ENCODE measurements at places on chromosomes 7 and 10. TPM values are rescaled to one million over a fixed set of nuclear protein-coding genes. Genes with fewer than 3 reads are reported as not detected.

PRLHR gene
- total RNA-seq, result 0.37 TPM

- no peaks in the 10 kb centered on the region for H3K36me3 ChIP-seq
- H3K4me3 ChIP-seq, result no peak overlapping the region
- H3K27me3 ChIP-seq, result no peaks in the 10 kb centered on the region
- peaks cover 8% of the 10 kb centered on the region for H3K4me1 ChIP-seq
- no peak for DNase-seq
Measured at GRCh38 chr7:7125963-7126362, 56.4 kb upstream of the C1GALT1 start.

- DNase-seq, result no peak
- no peak overlapping the region for H3K4me3 ChIP-seq
- no peak overlapping the region for H3K27ac ChIP-seq
Measured at GRCh38 chr7:2373646-2374045, 19.0 kb downstream of the EIF3B start.

DNA sequence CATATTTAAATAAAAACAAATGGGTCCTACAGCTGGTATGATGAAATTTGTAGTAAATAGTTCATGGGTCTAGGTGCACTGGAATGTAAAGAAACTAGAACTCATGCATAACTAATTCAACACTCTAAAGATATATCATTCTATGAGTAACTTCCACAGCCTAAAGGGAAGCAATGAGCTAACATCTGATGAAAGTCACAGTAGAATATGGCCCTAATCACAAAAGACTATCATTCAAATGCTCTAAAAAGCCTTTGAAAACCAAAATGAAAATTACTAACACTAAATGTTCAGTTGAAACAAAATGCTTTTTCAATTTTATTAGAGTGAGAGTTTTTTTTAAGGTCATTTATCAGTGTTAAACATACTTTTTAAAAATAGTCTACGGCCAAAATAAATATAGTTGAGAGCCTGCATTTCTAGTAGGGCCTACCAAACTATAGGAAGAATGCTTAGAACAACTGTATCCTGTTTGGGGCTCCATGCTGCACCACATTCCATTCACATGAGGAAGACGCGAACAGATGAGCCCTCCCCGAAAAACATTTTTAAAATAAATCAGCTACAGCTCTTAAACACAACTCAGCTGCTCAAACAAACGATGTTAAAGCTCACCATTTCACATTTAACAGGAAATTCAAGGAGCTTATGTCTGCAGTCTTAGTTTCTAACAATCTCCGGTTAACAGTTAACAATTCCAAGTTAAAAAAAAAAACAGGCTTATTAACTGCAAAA, 134.5 kb downstream of the NRBF2 start:
- DNase-seq, result no peak
- H3K4me3 ChIP-seq, result peak overlapping the region; percentile 55
- no peaks in the 10 kb centered on the region for H3K27me3 ChIP-seq
- no peaks in the 10 kb centered on the region for H3K36me3 ChIP-seq

HYAL4 gene
- not detected for total RNA-seq

- H3K27ac ChIP-seq, result no peak overlapping the region
- H3K27me3 ChIP-seq, result peaks cover 7% of the 10 kb centered on the region
- no peaks in the 10 kb centered on the region for H3K36me3 ChIP-seq
- peak; percentile 85 for DNase-seq
- H3K4me3 ChIP-seq, result no peak overlapping the region
Measured at GRCh38 chr7:70829221-70830059, 302.5 kb upstream of the GALNT17 start.

ZNF37A gene
- 4.3 TPM for total RNA-seq

CDH23 gene
- 4.8 TPM for total RNA-seq

DNA sequence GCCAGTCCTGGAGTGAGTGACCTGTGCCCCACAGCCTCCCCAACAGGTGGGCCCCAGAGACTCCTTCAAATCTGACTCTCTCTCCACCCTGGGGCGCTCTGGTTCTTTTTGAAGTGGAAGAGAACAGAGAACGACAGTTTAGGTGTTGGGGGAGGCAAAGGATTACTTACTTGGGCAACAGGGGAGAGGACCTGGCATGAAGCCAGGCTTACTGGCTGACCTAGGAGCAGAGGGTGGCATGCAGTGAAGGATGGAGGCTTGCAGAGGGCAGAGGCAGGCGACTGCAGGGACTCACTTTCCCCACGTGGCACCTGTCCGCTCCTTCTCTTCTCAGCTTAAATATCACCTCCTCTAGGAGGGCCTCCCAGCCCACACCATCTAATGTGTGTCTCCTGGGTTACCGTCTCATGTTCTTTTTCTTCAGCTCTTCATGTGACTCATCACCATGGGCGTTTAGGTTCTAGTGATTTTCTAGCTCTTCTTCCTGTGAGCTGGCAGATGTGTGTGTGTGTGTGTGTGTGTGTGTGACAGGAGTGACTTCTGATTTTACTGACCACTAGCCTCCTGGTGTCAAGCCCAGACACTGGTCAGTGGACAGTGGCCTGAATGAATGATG, 15.5 kb downstream of the LZTS2 start:
- DNase-seq, result no peak
- peaks cover 51% of the 10 kb centered on the region for H3K4me1 ChIP-seq
- no peaks in the 10 kb centered on the region for H3K36me3 ChIP-seq
- H3K27me3 ChIP-seq, result no peaks in the 10 kb centered on the region
- no peak overlapping the region for H3K27ac ChIP-seq

DNA sequence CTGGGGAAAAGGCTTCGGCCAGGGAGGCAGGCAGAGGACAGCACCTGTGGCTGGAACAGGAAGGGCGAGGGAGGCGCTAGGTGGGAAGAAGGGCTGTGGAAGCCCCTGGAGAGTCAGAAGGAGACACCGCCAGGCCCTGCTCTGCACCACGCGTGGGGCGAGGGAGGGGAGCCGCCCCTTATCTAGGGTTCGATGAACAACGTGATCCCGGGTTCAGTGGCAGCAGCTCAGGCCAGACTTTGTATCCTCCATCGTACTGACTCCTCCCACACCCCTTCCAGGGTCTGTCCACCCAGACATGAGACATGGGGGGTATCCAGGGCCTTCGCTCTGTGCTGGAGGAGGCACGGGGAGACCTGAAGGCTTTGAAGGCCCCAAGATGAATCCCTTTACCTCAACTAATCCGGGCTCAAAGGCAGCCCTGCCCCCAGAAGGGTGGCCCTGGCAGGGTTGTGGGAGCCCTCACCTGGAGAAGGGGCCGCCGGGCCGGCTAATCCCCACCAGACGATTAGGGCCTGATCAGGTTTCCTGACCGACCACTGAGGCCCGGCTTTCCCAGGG, 110.8 kb downstream of the PDGFA start:
- no peak overlapping the region for H3K4me3 ChIP-seq
- H3K36me3 ChIP-seq, result no peaks in the 10 kb centered on the region
- H3K4me1 ChIP-seq, result no peaks in the 10 kb centered on the region
- no peaks in the 10 kb centered on the region for H3K27me3 ChIP-seq
- no peak overlapping the region for H3K27ac ChIP-seq

ABCA13 gene
- total RNA-seq, result not detected

AASS gene
- 25.1 TPM for total RNA-seq

C10orf105 gene
- not detected for total RNA-seq

CADPS2 gene
- total RNA-seq, result 57.8 TPM

PDK4 gene
- 83.5 TPM for total RNA-seq

MYOZ1 gene
- total RNA-seq, result not detected

PAX4 gene
- not detected for total RNA-seq

- no peak overlapping the region for H3K4me3 ChIP-seq
- no peak for DNase-seq
- H3K36me3 ChIP-seq, result no peaks in the 10 kb centered on the region
- H3K27ac ChIP-seq, result no peak overlapping the region
- no peaks in the 10 kb centered on the region for H3K4me1 ChIP-seq
Measured at GRCh38 chr7:93430917-93431588, 143.5 kb downstream of the CALCR start.

ST8SIA6 gene
- not detected for total RNA-seq

EVX1 gene
- total RNA-seq, result not detected

DNA sequence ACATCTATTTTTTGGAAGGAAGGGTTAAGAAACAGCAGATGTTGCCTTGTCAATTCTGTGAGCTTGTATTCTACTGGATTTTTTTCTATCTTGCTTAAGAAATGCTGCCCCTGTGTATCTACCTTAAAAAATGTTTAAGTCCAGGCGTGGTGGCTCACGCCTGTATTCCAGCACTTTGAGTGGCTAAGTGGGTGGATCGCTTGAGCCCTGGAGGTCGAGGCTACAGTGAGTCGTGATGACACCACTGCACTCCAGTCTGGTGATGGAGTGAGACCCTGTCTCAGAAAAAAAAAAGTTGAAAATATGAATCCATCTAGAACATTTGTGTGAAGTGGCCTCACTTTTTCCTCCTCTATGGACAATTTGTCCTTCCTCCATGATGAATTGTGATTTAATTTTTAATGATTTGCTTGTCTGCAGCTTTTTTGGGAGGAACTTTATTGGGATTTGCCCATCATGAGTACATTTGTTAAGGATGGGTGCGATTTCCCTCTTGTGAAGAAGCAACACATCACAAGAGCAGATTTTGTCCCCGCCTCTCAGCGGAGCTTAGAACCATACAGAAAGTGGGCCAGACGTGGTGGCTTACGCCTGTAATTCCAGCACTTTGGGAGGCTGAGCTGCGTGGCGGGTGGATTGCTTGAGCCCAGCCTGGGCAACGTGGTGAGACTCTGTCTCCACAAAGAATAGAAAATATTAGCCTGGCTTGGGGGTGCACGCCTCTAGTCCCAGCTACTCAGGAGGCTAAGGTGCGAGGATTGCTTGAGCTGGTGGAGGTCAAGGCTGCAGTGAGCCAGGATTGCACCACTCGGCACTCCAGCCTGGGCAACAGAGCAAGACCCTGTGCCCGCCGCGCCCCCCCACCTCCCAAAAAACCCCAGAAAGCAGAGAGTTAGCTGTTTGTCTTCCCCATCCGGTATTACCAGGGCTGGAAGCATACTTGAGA, 57.7 kb downstream of the DNAJB6 start:
- peaks cover 9% of the 10 kb centered on the region for H3K4me1 ChIP-seq
- H3K4me3 ChIP-seq, result no peak overlapping the region
- H3K27ac ChIP-seq, result no peak overlapping the region
- DNase-seq, result no peak
- peaks cover 60% of the 10 kb centered on the region for H3K36me3 ChIP-seq

- H3K4me3 ChIP-seq, result no peak overlapping the region
- H3K4me1 ChIP-seq, result peaks cover 5% of the 10 kb centered on the region
- no peaks in the 10 kb centered on the region for H3K36me3 ChIP-seq
- H3K27me3 ChIP-seq, result no peaks in the 10 kb centered on the region
Measured at GRCh38 chr7:108838198-108838597, 268.5 kb downstream of the DNAJB9 start.

GRCh38 chr7:134419085-134419484, 39.8 kb downstream of the AKR1B1 start:
- H3K4me3 ChIP-seq, result no peak overlapping the region
- no peaks in the 10 kb centered on the region for H3K27me3 ChIP-seq
- peak overlapping the region; percentile 50 for H3K27ac ChIP-seq
- peak; percentile 53 for DNase-seq

- H3K4me1 ChIP-seq, result peaks cover 13% of the 10 kb centered on the region
- no peak overlapping the region for H3K4me3 ChIP-seq
- no peaks in the 10 kb centered on the region for H3K36me3 ChIP-seq
- DNase-seq, result no peak
- H3K27ac ChIP-seq, result no peak overlapping the region
Measured at GRCh38 chr10:61410353-61411070, 42.7 kb downstream of the TMEM26 start.

GRCh38 chr7:142669074-142669654, 80.1 kb upstream of the PRSS1 start:
- H3K27ac ChIP-seq, result no peak overlapping the region
- no peaks in the 10 kb centered on the region for H3K36me3 ChIP-seq
- DNase-seq, result no peak
- no peaks in the 10 kb centered on the region for H3K27me3 ChIP-seq
- no peaks in the 10 kb centered on the region for H3K4me1 ChIP-seq

GRCh38 chr7:135834266-135834665, 85.7 kb upstream of the FAM180A start:
- no peak overlapping the region for H3K27ac ChIP-seq
- peaks cover 16% of the 10 kb centered on the region for H3K4me1 ChIP-seq
- H3K36me3 ChIP-seq, result no peaks in the 10 kb centered on the region
- no peak overlapping the region for H3K4me3 ChIP-seq

TMEM270 gene
- total RNA-seq, result not detected

TMEM196 gene
- total RNA-seq, result not detected

DNA sequence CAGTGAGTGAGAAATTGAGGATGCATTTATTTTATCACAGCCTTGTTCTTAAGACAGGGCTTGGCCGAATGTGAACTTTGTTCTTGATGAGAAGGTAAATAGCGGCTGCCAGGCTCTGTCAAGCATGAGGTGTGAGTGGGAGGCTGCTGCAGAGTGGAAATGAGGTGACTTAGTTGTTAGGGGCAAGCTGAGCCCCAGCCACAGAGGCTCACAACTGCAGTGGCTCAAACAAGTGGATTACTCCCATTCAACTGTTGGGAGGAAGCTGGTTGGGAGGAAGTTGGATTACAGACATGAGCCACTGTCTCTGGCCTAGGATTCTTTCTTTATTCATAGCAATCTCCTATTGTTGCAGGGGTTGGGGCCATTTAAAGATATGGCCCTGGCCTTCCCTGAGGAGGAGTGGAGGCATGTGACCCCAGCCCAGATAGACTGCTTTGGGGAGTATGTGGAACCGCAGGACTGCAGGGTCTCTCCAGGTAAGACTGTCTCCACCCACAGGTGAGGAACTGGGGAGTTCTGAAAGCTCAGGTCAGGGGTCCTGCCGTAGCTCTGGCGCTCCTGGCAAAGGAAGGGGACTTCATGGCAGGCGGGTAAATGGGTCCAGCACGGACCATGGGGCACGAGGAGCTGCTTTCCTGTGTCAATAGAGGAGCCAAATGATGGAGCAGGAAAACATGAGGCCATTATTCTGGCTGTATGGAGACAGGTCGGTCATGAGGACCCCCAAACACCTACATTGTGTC, 7.1 kb downstream of the ZSCAN25 start:
- peaks cover 100% of the 10 kb centered on the region for H3K36me3 ChIP-seq
- H3K4me1 ChIP-seq, result no peaks in the 10 kb centered on the region
- H3K4me3 ChIP-seq, result no peak overlapping the region
- no peaks in the 10 kb centered on the region for H3K27me3 ChIP-seq
- H3K27ac ChIP-seq, result no peak overlapping the region
- no peak for DNase-seq

KIN gene
- total RNA-seq, result 8.1 TPM

GRCh38 chr10:89789188-89789877, 87.9 kb downstream of the KIF20B start:
- H3K4me3 ChIP-seq, result no peak overlapping the region
- DNase-seq, result no peak
- H3K27me3 ChIP-seq, result no peaks in the 10 kb centered on the region
- H3K27ac ChIP-seq, result no peak overlapping the region

DNA sequence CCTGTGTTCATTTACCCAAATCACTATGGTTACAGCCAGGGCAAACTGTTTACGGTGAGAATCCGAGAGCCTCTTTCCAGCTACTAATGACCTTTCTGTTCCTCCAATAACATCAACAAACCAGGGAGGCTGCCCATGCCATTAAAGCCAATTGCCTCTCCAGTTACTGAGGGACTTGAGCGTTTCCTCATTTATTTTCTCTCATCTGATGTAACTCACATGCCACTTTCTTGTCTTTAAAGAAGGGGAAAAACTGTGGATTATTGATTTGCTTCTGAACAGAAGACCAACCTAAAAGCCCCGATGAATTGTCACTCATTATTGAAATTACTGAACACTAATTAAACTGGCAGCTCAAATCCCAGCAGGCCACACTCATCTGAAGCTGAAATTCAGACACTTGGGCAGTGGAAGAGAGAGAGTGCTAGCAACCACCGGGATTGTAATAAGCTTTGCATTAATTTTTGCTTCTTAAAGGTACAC, 595.8 kb upstream of the MKI67 start:
- no peaks in the 10 kb centered on the region for H3K4me1 ChIP-seq
- peak; percentile 12 for DNase-seq
- H3K27ac ChIP-seq, result no peak overlapping the region
- H3K4me3 ChIP-seq, result no peak overlapping the region
- H3K27me3 ChIP-seq, result no peaks in the 10 kb centered on the region
